ENCODE measurements at places on chromosomes 2 and 18.

- no peak for DNase-seq
Observed at GRCh38 chr2:8178911-8179310, 502.9 kb upstream of the ID2 start.

DNA sequence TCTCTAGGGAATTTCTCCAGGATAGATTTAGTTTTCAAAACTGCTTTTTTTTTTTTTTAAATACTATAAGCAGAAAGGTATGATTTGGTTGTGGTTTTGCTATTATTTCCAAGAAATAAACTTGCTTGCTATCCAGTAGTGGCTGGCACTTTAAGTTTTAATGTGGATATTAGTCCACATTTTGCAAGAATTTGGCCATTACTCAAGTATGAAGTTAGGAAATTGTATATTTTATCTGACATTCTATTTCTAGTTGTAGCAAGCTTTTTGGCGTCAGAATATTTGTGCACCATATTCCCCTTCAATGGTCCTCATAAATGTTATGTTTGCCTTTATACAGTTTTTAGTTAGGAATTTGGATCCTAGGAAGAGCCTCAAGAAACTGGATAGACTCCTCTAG is 226.3 kb downstream of the ZNF521 start:
- no peak for DNase-seq

DNA sequence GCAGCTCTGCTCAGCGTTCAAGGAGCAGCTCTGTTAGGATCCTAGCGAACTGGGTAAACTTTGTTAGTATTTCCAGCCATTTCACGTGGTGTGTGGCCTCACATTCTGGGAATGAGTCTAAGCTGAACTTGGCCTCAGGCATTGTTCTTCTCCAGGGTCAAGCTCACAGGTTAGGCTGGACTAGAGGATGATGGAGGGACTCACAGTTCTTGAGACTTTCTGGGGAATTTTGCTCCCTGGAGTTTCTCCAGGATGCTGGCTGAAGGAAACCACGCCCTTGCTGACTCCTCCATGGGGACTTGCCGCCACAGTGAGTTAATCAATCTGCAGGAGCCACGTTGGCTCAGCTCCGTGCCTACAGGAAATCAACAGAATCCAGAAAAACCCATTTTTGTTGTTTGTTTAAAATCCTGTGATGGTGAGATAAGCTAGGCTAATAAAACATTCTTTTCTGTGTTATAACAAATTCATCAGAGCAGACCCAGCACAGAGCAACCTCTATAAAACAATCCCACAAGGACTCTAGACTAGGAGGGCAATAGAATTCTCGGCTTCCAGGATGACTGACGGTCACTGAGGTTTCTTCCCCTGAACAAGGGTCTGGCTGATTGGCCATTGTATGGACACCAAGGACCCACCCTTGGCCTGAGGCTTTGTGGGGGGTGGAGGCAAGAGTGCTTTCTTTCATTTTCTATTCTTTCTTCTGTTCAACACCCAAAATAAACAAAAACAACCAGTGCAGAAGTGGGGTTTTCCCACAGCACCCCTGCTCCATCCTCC is 12.6 kb downstream of the CNDP1 start:
- no peak for DNase-seq

DNA sequence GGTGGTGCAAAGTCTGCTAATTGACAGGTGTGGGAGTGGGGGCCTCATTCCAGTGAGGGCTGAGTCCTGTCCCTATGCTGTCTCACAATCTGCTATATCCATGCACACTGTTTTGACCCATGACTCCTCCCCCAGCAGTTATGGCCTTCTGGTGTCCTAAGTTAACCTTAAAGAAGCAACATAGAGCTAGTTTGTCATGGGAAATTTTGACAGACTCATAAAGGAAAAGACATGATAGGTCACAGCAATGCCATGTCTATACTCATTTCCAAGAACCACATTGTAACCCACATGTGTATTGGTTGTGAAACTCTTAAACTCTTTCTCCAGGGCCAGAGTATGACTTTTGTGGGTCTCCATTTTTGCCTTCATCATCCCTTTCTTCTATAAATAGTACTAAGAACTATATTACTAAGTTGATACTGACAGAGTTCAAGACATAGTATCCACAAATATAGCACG is 78.2 kb upstream of the SLC1A4 start:
- DNase-seq, result no peak

GRCh38 chr18:53139746-53140500 is 799.9 kb downstream of the DCC start:
- no peak for DNase-seq

DNA sequence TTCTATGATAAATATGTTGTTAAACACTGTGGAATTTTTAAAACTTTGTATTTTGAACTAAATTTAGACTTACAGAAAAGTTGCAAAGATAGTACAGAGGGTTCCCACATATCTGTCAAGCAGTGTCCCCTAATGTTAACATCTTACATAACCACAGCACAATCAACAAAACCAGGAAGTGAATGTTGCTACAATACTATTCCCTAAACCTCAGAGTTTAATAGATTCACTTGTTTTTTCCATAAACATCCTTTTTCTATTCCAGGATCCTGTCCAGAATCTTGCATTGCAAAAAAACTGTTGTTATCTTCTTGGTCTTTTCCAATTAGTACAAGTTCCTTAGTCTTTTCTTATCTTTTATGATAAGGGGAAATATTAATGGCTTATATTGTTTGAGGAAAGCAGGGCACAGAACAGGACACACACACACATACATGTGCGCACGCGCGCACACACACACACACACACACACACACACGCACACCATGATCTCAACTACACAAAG is 251.1 kb upstream of the TRIB2 start:
- DNase-seq, result peak; percentile 3

GRCh38 chr18:5998166-5998881 is 103.0 kb upstream of the TMEM200C start:
- no peak for DNase-seq

DNA sequence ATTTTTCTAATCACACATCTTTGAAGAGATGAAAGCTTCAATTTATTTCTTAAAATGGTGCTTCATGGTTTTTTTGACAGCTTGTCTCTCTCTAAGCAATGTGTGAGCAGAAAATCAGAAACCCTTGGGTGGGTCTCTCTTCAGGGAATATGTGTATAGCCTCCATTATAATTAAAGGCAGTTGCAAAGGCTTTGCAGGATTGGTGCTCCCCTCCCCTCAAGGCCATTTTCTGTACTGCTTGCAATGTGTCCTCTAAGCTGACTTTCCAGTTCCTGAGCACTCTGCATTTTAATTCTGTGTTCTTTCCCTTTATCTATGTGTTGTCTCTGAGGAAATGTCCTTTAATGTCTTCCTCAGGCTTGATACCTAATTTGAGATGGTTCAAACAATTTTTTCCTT is 172.6 kb downstream of the DPP4 start:
- no peak for DNase-seq

- no peak for DNase-seq
Observed at GRCh38 chr2:131122496-131122895, 17.4 kb downstream of the PLEKHB2 start.

GRCh38 chr18:61420218-61420885 is 87.1 kb downstream of the CDH20 start:
- peak; percentile 47 for DNase-seq

DNA sequence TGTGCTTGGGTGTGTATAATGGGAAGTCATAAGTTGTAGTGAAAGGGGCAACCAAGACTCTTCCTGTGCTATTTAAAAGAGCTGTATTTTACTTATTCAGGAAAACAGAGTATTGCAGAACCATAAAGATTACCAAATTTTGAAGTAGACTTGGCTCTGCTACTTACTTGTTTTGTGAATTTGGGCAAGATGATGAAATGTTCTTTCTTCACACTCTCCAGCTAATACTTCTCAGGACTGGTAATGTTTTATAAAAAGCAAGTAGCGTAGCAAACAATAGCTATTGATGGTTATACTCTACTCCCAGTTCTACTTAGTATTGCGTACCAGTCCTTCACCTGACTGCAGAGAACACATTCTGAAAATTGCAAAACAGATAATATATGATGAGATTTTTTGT is 374.1 kb downstream of the ARHGAP15 start:
- no peak for DNase-seq

DNA sequence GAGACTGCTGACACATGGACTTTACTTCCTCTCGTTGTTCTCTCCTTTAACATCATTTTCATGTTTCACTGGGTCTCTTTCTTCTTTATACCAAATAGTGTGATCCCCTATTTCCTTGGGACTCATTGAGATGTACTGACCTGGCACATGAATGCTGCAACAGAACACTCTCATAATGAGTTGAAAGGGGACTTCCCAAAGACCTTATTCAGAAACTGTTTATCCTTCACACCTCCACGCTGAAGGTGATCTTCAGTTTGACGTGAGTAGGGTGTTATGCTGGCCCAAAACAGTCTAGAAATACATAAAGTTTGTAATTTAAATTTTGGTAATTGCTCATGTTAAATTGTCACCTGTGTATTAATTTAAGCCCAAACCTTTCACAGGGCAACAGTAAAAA is 1096.8 kb upstream of the GYPC start:
- no peak for DNase-seq

DNA sequence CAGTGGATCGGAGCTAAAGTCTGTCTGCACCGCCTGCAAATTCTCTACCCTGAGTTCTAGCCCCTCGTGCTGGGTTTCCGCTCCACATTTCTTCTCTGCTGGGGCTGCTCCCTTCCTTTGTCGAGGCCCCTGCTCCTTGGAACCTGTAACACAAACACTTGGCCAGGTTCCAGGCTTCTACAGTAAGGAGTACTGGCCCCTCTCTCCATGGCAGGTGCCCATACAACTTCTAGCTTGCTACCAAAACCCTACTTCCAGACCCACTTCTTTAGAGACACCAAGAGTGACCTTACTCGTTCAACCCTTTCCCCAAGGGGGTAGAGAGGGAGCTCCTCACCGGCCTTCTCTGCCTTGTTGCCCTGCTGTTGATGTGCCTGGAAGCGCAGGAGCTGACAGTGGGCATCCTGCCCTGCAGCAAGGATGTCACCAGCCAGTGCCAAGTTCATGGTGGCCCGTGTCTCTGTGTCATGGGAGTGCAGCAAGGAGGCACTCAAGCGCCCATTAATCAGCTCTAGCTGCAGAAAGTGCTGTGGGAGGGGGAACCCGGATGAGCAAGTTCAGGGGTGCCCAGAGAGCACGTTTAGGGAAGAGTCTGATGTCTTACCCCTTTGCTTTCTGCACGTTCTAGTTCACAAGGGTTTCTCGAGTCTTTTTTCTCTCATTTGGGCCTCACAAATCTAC is 1.1 kb downstream of the PREB start:
- no peak for DNase-seq

- no peak for DNase-seq
Observed at GRCh38 chr2:111624411-111625156, 259.4 kb downstream of the ANAPC1 start.

- no peak for DNase-seq
Observed at GRCh38 chr18:63676526-63677323, 15.0 kb upstream of the SERPINB3 start.

All from globus pallidus (tissue), 1 donor.